Right renal cortex interstitium (tissue), 3 donors: ENCODE measurements at places on chromosomes 1 and 21.

DNA sequence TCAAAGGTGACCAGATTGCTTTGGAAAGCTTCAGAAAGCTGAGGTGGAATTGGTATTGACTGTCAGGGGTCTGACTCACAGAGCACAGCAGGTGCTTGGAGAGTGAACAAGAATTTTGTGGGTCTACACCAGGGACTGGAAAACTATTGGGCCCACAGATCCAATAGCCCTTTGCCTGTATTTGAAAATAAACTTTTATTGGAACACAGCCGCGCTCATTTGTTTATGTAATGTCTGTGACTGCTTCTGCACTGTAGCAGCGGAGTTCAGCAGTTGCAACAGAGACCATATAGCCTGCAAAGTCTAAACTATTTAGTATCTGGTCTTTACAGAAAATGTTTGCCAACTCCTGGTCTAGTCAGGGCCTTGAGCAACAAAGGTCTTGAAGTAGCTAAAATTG, 315.6 kb downstream of the NFIA start:
- no peak for DNase-seq

- no peak for DNase-seq
These were observed 178.4 kb downstream of the DUSP10 start for GRCh38 chr1:221563476-221563921.

DNA sequence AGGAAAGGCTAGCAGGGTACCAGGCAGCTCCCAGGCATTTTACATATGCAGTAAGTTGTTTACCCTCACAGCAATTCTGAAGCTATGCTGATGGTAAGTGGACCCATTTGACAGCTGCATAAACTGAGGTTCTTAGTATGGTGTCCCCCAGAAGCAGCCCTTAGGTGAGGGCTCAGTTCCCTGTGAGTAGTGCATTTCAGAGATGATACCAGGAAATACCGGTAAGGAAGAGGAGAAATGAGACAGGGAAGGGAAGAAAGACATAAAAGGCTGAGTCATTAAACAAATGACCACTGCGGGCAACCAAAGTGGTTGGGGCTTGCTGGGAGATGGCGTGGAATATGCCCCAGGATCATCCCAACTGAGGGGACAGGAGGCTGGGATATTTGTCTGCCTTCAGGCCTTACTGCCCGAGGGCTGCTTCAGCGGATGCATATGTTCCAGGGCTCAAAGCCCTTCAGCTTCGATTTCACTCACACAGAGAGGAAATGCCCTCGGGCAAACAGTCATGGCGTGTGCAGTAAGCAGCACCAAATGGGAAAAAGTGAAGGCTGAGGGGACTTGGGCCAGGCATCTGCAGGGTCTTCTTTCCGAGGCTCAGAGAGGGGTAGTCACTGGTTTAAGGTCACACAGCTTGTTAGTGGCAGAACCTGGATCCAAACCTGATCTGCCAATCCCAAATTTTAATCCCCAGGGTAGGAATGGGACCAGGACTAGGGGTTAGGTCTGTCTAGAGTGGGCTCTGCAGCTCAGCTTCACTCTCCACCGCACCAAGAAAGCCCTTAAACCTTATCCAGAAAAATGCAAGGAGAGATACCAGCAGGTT, 133.7 kb upstream of the RUNX3 start:
- DNase-seq, result no peak

- no peak for DNase-seq
These were observed 16.5 kb downstream of the SLC2A7 start for GRCh38 chr1:9009438-9010370.

DNA sequence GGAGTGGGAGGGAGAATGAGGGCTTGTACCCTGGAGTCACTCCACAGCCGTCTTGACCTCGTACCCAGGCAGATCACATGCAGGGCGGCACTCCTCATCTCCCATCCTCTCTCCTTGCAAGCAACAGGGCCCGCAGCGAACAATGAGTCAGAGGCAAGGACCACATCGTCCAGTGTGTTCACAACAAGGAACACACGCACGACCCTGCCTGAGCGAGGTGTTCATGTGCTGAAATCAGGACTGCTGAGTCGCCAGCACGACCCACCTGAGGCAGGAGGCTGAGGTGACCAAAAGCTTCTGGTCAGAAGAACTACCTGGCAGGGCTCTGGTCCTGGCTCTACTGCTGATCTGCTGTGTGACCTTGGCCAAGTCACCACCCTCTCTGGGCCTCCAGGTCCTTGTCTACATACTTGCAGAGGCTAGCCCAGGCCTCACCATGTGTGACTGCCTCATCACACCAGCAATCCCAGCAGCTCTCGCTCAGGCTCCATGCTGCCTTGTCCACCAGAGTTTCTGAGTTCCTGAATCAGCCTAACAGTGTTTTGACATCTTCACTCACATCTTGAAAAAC, 78.0 kb downstream of the SSBP3 start:
- DNase-seq, result no peak

DNA sequence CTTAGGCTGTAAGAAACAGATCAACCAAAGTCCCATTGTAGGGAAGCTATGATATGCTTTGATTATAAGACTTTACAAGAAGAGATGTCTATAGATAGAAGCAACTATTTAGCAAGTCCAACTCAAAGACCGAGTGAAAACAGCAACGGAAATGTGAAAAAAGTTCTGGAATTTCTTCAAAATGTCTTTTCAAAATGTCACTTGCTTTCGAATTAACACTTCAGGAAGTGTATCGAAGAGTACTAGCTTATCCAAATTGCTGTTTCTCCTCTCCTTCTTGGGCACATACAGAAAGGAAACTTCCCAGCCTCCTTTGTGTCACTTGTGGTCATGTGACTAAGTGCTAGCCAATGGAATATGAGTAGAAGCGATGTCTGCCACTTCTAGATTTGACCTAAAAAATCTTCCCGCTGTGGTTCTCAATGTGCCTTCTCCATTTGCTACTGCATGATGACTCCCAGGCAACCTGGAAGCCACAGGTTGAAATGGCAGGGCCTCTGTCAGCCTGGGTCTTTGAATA, 89.9 kb downstream of the TSEN15 start:
- no peak for DNase-seq

DNA sequence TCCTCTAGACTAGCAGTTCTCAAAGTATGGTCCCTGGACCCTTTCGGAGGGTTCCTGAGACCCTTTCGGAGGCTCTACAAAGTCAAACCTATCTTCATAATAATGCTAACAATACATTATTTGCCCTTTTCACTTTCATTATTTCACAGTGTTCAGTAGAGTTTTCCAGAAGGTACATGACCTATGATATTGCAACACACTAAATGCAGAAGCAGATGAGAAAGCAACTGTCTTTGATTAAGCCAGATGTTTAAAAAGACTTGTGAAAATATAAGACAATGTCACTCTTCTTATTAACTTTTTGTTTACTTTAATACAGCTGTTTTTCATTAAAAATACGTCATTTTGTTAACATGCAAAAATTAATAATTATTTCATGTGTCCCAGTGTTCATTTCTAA, 5.8 kb downstream of the KCNJ10 start:
- no peak for DNase-seq

GRCh38 chr1:234214129-234214910, 158.9 kb upstream of the COA6 start:
- DNase-seq, result no peak

DNA sequence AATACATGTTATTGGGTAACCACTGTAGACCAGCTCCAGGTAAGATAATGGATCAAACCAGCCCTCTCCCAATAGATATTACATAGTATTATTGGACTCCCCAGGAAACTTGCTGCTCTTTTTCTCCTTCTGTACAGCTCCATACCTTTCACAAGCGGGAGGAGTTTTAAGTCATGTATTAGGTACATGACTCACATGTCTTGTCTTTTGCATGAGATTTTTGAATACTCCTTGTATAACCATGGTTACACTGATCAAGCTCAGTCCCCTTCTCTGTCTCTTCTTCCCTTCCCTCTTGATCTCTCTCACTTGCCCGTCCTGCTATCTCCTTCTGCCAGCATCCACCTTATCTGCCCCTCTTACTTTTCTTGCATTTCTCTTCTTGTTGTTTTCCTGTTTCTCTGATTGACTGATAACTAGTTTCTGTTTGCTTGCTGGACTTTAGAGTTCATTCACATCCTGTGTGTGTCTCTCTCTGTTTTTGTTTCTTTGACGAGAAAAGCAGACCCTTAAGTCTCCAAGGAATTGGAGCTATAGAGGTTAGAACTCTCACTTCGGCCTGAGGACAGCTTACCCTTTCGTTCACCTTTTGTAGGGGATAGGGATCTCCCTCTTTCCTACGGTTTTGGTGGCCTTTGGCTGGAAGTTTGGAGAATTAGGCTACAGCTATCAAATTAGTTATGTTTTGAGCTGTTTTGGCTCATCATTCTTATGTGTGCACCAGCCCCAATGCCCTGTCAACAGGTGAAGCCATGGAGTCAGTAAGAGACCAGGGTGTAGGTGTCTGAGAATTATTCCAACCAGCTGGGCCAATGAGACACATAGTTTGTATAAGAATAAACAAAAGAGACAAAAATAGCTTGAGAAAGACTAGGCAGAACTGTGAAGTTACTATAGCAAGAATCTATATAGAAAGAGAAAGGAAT, 49.0 kb upstream of the ASB17 start:
- no peak for DNase-seq

DNA sequence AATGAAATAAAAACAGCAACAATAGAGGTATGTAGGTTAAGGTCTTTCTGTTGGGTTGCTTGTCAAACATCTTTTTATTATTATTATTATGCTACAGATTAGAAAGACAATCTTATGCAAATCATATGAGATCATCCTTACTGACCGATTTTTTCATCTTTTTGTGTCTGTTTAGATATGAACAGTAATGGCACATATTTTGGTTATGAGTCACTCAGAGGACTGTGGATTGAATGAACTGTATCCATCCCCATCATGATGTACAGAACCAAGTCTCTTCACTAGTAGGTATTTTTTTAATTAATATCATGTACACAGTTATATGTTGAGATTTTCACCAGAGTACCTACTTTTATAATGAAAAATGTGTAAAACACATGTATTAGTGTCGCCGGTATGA, 159.1 kb downstream of the CHRM3 start:
- DNase-seq, result no peak

DNA sequence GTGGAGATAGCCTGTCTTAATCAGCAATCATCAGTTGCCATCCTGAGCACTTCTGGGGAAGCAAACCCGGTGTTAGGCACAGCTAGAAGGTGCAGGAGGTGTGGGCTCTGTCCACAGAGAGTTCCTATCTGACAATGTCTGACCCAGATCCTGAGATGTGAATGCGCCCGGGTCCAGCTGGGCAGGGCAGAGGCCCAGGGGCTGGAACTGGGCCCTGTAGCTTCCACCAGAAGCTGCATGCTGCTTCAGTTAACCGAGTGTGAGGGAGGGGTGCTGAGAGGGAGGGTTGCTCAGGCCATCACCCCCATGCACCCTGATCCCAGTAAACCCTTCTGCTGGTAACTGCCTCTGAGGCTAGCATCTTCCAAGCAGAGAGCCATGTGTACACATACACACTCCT, 42.2 kb downstream of the KIF21B start:
- no peak for DNase-seq

- no peak for DNase-seq
These were observed 39.6 kb downstream of the VCAM1 start for GRCh38 chr1:100759188-100759587.

DNA sequence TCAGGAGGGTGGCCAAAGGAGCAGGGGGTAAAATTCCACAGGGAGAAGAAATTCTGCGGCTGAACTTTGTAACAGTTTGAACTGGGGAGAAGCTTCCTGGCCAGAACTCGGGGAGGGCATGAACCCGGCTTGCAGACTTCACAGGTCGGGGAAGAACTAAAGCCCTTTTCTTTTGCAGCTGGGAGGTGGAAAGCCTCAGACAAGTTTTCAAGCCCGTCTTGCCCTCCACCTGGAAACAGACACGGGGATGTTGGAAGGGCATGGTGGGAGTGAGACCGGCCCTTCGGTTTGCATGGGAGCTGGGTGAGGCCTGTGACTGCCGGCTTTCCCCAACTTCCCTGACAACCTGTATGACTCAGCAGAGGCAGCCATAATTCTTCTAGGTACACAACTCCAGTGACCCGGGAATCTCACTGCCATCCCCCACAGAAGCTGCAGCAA, 11.3 kb downstream of the THEM4 start:
- no peak for DNase-seq

DNA sequence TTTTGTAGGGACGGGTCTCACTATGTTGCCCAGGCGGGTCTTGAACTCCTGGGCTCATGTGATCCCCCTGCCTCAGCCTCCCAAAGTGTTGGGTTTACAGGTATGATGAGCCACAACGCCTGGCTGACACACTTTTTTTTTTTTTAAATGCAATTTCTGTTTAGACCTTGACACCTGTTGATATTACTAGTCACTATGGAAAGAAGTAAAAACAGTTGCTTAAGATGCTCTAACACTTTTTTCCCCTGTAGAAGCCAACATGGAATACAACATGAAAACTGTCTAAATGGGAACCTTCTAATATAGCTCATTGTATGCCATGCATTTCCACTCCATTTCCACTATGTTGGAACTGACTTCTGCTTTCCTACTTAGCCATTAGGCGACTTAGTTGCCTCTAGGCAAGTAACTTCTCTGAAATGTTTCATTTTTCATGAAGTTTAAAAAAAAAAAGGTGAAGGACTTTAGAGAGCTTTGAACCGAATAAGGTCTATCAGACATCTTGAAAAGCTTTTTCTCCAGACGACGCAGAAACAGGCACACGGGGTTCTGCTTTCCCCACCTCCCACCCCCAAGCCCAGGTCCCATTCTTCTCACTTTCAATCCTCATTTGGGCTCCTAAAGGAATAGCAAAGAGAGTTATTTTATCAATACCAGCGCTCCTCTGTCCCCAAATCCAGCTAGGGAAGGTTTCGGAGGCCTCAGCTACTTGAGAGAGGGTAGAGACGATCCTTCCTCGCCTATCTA, 648 bp upstream of the DR1 start:
- DNase-seq, result peak; percentile 56

- DNase-seq, result no peak
These were observed 114.4 kb upstream of the COL6A1 start for GRCh38 chr21:45867041-45867666.

DNA sequence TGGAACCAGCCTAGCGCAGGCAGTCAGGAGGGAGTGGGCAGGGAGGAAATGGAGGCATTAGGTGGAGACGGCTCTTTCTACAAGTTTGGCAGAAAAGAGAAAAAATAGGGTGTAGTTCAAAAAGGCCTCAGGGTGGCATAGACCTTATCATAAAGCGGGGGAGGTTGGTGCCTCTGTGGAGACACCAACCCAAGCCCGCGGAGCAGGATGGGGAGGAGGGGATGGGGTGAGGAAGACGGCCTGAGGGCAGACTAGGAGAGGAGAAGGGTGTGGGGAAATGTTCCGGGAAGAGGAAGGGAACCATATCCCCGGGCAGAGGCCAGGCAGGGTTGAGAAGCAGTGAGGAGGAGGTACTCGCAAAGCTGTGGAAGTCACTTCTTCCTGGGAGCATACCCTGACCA, 17.4 kb upstream of the SHE start:
- DNase-seq, result no peak

DNA sequence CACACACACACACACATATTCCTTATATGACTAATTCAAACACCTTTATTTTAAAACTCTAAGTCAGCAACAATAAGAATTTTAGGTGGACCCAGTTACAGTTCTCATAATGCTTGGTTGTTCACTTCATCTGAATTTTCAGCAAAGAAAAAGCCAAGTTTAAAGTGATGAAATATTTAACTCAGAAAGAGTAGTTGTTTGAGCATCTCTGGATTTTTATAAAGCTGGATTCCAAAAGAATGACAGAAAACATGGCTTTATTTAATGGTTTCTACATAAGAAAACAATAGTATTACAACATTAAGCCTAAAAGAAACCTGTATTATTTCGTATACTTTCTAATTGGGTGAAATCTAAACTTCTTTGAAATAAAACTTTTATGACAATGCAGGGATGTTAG, 54.2 kb upstream of the ADAMTS5 start:
- no peak for DNase-seq

- no peak for DNase-seq
These were observed 69.0 kb downstream of the GADD45A start for GRCh38 chr1:67753776-67754525.
